CD4-positive, alpha-beta T cell treated with Interleukin-4 for 4 hours (primary cell): ENCODE measurements at places on chromosomes 6 and 20.

DNA sequence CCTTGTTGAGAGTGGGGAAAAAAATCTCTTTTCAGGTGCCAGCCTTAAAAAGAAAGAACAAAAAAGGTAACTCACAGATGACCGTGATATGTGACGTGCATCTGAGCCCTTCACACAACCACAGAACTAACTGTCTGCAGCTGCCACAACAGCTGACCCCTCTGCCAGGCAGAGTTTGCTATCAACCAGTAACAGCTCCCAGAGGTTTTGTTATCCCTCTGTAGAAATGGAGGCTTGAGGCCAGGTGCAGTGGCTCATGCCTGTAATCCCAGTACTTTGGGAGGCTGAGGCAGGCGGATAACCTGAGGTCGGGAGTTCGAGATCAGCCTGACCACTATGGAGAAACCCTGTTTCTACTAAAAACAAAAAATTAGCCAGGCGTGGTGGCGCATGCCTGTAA is 42.8 kb downstream of the SLC52A3 start:
- DNase-seq, result no peak

DNA sequence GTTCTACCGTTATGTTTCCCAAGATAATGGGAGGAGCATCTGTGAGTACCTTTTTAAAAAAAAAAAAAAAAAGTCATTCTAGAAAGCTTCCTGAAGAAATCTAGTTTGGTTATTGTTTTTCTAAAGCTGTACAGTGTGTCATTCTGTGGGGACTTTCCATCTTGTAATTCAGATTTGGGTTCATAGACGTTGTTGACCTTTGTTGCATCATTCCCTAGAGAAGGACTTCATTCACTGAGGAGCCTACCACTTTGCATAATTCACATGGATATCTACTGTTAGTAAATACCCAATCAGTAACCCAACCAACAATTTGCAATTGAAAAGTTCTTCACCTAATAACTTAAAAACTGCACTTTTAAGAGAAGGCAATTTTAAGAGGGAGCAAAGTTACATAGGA is 60.1 kb downstream of the RPP40 start:
- no peak for DNase-seq

DNA sequence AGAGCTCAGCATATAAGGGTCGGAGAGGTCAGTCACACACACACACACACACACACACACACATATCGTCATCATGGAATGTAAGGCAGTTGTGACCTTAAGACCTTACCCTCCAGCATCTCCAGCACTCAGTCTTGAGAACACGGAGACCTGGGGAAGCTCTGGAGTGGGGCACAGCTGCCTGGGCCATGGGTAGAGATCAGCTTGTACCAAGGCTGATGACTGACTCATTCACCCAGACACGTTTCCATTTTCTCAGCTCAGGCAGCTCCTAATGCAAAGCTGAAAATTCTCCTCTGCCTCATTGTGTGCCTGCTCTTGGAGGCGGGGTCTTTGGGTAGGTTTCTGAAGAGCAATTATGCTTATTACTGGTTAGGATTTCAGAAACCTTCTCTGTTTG is 38.3 kb upstream of the PDYN start:
- no peak for DNase-seq

GRCh38 chr20:62741191-62741691 is 32.6 kb downstream of the NTSR1 start:
- peak; percentile 11 for DNase-seq

DNA sequence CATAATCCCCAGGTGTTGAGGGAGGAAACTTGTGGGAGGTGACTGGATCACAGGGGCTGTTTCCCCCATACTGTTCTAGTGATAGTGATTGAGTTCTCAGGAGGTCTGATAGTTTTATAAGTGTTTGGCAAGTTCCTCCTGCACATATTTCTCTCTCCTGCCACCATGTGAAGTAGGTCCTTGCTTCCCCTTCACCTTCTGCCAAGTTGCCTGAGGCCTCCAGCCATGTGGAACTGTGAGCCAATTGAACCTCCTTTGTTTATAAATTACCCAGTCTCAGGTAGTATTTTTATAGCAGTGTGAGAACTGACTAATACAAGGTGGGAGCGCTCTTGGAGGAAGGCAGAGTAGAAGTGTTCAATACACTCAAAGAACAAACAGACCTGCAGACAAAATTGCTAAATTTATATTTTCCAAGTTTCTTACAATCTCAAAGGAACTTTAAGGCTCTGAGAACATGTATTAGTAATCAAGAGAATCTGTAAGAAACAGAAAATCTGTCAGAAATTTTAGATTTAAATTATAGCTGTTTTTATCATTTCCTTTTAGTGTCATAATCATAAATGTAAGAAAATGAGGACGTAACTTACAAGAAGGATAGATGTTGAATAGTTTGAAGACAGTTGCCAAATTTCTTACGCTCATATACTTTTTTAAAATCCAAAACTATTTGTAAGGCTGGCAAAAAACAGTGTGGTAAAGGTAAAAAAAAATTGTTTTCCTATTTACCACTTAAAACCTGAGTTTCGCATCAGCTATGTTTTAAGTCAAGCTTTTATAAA is 77.7 kb downstream of the ASCC3 start:
- no peak for DNase-seq

DNA sequence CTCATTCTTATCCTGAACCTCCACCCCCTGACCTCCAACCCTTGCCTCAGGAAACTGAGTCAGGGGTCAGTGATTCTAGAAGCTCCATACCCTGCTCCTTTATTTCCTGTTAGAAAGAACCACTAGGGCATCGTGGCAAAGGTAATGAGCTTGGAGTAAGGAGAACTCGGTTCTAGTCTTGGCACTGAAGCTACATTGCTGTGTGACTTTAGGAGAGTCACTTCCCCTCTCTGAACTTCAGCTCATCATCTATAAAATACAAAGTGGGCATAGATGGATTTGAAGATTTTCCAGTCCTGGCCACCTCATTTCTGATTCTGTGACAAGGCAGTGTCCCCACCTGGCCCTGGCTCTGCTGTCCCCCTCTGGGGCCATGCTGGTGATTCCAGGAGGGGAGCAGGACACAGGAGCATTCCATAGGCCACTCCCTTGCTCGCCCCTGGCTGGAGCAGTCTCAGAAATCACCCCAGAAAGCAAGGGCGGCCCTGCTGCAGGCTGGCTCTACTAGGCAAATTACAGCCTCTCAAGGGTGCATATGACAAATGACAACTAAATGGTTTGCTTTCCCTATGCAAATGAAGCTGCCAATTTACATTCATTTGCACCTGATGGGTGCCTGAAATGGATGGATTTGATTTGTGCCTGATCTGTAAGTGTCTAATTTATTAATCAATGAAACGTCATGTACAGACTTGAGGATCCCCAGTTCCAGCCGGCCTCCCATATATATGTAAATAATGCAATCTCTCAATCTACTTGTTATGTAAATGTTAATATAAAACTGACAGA is 62.2 kb downstream of the LRFN2 start:
- no peak for DNase-seq

- no peak for DNase-seq
Observed at GRCh38 chr20:25087186-25087929, 5.4 kb upstream of the VSX1 start.

DNA sequence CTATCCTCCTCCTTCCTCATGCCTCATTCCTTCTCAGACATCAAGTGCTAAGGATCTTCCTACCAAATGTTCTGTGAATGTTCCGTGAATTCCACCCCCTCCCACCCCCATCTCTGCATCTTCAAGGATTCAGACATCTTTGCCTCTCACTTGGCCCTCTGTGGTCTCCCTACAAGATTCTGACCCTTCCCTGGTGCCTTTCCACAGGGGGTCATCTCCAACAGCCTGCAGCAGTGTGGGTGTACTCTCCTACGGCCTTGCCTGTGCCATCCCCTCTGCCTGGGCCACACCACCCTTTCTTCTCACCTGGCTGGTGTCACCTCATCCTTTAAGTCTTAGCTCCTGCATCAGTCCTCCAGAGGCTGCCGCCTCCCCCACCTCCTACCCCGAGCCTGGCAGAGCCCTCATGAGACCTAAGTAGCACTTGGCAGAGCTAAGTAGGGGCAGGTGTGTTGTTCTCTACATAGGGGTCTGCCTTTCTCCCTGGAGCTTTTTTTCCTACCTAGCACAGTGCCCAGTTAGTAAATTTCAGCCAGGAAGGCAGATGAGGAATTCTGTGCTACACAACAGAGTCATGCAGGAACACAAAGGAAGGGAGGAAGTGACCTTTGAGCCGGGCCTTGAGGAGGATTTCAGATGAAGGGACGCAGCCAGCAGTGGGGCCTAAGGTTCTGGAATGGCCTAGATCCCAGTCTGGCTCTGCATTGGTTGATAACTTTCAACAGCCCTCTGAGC is 43.1 kb downstream of the TM9SF4 start:
- no peak for DNase-seq

DNA sequence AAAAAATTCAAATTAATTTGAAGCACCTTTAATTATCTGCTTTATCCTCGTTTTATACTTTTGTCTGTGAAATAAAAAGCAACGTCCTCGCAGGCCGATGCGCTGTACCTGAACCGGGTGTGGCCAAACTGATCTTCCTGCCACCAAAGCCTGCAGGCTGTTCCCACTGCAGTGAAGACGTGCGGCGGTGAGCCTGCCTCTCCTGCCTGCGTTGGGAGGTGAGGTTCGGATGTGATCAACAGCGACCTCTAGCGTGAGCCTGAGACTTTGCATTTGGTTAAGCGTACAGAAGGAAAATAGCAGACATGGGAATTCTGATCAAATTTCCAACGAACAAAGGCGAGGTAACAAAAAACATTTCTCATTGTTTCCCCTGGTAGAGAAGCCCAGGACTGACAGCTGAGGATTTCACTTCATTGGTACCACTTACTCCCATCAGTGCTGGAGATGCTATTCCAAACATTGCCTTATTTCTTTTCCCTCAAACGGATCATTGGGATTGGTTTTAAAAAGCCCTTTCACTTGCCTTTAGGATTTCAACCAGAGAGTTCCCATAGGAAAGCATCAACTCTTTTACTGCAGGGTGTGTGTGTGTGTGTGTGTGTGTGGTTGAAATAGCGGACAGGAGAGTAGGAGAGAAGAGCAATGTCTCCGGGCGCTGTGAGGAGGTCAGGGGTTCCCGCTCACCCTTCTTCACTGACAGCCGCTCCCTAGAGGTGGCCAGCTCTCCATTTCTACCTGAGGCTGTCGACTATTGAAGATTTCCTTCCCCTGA is 56.6 kb upstream of the CCN6 start:
- peak; percentile 80 for DNase-seq

DNA sequence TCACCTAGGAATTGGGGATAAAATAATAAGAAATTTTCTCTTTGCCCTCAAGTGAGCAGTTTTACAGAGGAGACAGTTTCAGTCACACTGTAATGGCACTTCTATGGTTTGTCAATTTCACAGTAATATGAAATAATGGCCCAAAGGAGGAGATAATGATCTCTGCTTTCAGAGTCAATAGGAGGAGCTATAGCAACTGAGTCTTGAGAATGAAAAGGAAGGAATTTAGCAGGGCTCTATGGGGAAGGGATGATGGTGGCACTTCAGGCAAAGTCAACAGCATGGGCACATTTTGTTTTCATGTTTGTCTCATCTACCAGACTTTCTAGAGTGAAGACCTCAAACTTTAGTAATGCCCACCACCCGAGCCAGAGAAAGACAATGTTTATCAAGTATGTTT is 138.3 kb upstream of the HMGN3 start:
- no peak for DNase-seq

- no peak for DNase-seq
Observed at GRCh38 chr6:136181861-136182260, 68.2 kb downstream of the MTFR2 start.

DNA sequence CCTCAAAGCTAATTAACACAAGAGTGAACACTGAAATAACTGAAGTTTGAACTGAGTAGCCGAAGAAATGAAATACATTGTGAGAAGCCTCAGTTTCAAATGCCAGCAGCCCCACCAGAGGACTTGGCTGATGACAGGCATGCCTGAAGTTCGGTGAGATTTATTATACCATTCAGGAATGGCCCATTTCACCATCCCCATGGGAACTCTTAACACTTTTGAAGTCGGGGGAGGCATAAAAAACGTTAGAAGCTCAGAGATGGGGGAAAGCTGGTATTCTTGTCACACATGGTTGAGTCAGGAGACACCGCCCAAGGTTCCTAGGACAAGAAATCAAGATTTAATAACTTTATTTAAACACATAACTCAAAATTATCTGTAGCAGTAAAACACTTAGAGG is 17.6 kb upstream of the SLC22A3 start:
- DNase-seq, result no peak

- DNase-seq, result no peak
Observed at GRCh38 chr6:36038120-36038876, 10.7 kb downstream of the MAPK14 start.

DNA sequence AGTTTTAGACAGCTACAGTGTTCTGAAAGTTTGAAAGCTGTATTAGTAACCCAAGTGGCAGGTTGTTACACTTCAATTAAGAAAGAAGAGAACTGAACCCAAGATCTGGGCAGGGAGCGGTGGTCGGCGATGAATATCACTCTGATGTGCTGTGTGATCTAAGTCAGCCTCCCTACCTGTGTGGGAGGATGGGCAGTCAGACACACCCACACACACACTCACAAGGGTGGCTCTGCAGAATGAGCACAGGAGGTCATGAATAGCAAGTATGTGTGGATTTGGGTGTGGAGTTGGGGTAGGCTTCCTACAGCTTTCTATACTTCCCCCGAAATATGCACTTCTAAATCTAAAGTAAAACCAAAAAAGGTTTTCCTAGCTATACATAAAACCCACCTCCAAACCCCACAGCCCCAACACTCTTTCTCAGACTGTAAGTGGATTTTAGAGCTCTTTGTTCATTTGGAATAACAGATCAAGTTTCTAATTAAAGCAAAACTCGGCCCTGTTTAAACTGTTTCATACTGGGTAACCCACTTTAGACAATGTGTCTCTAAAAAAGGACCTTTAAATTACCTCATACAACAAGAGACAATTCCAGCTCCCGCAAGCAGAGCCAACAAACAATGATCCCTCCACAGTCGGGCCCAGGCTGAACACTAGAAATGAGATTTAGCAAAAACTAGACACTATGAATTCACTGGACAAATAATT is 19.4 kb downstream of the TNFRSF21 start:
- DNase-seq, result no peak

DNA sequence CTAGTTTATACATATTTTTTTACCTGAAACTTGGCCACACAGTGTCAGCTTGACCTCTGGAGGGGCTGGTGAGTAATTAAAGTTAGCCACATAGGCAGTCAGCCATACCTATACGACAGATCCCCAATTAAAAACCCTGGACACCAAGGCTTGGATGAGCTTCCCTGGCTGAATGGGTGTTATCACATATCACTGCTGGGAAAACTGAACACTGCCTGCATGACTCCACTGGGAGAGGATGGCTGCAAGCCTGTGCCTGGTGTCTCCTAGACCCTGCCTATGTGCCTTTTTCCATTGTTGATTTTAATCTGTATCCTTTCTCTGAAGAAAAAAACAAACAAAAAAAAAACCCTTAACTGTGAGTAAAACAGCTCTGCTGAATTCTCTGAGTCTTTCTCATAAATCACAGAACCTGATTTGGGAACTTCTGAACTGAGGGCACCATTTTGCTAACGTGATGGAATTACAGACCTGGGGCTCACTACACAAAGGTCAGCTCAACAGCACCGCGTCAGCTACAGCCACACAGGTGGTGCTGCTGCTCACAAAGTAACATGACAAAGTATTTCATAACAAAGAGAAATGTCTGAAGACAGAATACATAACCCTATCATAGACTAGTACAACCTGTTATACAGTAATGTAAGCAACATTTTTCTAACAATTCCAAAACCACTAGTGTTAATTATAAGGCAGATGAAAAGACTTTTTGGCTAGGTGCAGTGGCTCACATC is 97.0 kb downstream of the SLC23A2 start:
- DNase-seq, result no peak

- DNase-seq, result no peak
Observed at GRCh38 chr6:1609041-1609647, 571 bp upstream of the FOXC1 start.

- DNase-seq, result no peak
Observed at GRCh38 chr6:163754866-163755265, 340.3 kb downstream of the QKI start.
